Astrocyte (in vitro differentiated cells and primary cell): ENCODE measurements at places on chromosomes 7 and 10. TPM values are rescaled to one million over a fixed set of nuclear protein-coding genes. Genes with fewer than 3 reads are reported as not detected.
A peak's percentile ranks its signal among the peaks of the same experiment; 100 is the strongest.

Gene VSIR
- total RNA-seq = 2.9 and 3.4 TPM in 2 replicates

DNA sequence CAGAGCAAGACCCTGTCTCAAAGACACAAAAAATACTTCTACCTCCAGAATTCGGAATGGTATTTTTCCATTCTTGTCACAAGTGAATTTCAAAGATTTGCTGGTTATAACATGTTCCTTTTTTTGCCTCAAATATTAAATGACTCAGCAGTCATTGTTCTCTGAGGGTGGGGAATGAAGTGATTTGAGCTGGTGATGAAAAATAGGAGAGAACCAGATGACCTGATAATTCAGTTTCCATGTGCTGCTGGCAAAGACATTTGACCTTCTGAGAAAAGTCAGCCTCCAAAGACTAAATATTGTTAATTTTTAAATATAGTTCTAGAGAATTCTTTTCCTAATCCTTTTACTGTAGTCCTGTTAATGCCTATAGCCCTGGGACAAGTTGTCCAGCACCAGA, 78.9 kb downstream of the CACNB2 start:
- DNase-seq = no peak

Gene NEUROD6
- total RNA-seq = not detected in 2 replicates

Gene RASA4
- 5.0 and 7.2 TPM in 2 replicates for total RNA-seq

DNA sequence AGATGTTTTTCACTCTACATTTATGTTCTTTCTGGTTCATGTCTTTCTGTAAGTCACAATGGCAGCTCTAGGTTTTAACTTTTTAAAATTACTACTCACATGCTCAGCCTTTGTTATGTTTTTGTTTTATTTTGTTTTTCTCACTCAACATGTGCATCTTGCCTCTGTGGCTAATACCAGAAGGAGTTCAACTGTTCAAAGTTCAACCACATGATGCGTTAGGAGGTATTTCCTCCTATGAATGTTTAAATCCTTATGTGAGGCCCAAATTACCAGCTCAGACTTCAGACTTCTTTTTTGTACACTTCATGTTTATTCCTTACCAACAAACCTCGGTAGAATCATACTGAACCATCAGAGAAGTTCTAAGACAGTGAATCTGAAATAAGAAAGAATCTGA, 151.6 kb downstream of the MALRD1 start:
- DNase-seq = no peak

Gene ERVW-1
- 0.19 TPM in 1 of 2 replicates, not detected in the other for total RNA-seq

GRCh38 chr7:54292171-54292925, 249.8 kb upstream of the VSTM2A start:
- no peak for DNase-seq

GRCh38 chr7:137096607-137097006, 228.2 kb downstream of the CHRM2 start:
- peak; percentile 79 for DNase-seq

Gene SPOCK2
- total RNA-seq = 0.89 and 1.4 TPM in 2 replicates

DNA sequence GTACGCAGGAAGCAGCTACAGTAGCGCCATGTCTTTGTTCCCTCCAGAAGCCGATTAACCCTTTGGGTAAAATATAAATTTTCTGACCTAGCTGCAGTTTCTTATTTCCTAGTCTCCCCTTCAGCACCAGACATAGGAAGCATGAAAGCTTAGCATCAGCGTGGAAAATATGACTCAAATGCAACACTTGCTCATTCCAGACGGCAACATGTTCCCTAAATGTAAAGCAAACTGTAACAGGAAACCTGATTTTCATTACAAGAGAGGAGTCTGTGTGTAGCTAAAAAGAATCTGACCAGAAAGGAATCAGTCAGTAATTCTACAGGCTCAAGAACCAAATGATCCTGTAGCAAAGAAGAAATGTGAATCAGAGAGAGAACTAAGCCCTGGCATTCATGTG, 219.2 kb downstream of the C7orf25 start:
- DNase-seq = peak; percentile 34

Gene RET
- total RNA-seq = 0.79 and 1.1 TPM in 2 replicates
